Stimulated activated CD8-positive, alpha-beta memory T cell treated with anti-CD3 and anti-CD28 coated beads, Interleukin-2, amount 100 ng/mL, for 1 hour (primary cell): ENCODE measurements at places on chromosomes 1 and 21.

DNA sequence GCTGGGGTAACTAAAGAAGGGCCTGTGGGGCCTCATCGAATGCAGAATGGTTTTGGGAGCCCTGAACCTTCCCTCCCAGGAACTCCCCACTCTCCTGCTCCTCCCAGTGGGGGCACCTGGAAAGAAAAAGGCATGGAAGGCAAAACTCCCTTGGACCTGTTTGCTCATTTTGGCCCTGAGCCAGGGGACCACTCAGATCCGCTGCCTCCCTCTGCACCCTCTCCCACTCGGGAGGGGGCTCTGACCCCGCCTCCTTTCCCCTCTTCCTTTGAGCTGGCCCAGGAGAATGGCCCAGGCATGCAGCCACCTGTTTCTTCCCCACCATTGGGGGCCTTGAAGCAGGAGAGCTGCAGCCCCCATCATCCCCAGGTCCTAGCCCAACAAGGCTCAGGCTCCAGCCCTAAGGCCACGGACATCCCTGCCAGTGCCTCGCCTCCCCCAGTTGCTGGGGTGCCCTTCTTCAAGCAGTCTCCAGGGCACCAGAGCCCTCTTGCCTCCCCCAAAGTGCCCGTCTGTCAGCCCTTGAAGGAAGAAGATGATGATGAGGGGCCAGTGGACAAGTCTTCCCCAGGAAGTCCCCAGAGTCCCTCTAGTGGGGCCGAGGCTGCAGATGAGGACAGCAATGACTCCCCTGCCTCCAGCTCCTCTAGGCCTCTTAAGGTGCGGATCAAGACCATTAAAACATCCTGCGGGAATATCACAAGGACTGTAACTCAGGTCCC, 4.7 kb downstream of the ZNF687 start:
- DNase-seq, result no peak

DNA sequence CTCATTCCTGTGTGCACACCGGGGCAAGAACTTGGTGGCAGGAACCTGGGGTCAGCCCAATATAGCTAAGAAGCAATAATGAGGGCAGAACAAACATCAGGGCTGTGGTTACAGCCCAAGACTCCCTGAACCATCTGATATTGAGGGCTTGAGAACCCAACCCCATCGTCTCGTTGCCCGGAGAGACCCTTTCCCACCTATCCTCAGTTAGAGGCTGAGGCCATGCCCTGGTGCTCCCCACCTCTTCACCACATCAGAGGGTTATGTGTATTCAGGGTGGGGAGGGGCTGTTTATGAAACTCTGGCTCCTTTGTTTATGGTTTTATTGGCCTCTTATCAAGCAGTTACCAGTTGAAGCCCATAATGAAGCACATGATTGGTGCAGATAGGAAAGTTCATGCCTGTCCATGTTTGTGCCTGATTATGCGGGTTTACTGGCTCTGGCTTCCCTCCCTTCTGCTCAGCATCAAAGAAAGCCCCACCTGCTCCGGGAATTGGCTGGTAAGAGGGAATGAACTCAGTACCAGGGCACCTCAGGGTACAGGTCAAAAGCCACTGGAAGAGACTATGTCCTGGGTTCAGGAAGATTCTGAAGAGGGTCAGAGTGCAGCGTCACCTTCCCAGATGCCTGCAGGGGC, 14.5 kb downstream of the NUAK2 start:
- no peak for DNase-seq

DNA sequence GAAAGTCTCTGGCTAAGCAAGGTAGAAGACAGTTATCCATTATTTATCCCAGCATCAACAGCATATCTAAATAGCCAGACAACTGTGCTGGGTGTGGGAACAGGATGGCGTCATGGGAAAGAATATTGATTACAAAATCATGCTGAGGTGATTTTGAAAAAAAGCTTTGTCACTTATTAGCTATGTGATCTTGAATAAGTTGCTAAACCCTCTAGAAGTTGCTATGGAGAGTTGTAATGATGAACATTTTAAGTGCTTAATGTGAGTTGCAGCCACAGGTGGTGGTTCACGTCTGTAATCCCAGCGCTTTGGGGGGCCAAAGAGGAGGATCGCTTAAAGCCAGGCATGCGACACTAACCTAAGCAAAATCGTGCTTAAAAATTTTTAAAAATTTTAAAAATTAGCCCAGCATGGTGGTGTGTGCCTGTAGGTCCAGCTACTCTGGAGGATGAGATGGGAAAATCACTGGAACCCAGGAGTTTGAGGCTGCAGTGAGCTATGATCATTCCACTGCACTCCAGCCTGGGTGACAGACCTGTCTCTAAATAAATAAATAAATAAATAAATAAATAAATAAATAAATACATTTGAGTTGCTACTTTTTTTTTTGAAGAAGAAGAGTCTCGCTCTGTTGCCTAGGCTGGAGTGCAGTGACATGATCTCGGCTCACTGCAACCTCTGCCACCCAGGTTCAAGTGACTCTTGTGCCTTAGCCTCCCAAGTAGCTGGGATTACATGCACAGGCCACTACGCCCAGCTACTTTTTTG, 33.6 kb downstream of the WNT2B start:
- no peak for DNase-seq

- no peak for DNase-seq
These were observed 42.3 kb downstream of the HLX start for GRCh38 chr1:220921498-220921897.

GRCh38 chr1:235635938-235636662, 13.5 kb downstream of the GNG4 start:
- no peak for DNase-seq
